PC-3 (cell line): ENCODE measurements at places on chromosomes 11 and 22.

GRCh38 chr11:4065601-4066377, 28.8 kb upstream of the RRM1 start:
- no peak for DNase-seq

GRCh38 chr11:70146299-70146698, 56.8 kb upstream of the FADD start:
- no peak for DNase-seq

GRCh38 chr22:21632237-21632895, at the start of gene CCDC116:
Gene CCDC116, plus strand, starts transcription at chr22:21632760. Its CDS starts 422 bp downstream, at chr22:21633182.
- no peak for DNase-seq

DNA sequence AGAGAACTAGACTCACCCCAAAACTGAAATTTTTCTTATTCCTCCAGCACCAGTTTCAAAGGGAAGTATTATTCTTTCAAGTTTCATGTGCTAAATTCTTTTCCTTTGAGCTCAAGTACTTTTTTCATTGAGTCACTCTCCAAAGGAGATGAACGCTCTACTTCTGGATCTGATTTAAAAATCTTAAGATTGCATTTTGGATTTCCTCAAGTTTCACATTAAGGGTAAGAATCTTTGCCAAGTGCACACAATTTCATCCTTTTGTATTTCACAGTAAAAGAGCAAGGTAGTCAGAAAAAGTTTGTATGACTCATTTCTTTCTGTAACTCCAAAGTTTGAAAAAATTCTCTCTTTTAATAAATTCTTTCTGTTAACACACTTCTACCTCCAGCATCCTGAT, 435.5 kb downstream of the RAB38 start:
- DNase-seq = no peak

- no peak for DNase-seq
Measured at GRCh38 chr11:114310095-114310494, 13.9 kb downstream of the NNMT start.

DNA sequence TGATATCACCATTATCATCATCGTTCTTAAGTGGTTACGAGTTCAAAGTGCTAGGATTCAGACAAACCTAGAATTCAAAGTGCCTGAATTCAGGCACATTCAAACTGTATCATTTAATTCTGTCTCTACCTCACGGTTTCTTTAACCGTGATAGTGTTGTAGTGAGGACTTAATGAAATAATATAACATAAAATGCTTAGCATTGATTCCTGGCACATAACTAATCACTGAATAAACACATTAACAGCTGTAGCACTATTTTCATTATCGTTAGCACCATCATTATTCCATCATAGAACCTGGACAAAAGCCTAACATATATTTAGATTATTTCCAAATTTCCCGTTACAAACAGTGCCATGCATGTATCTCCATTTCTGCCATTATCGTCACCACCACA, 102.0 kb downstream of the WNT11 start:
- no peak for DNase-seq

DNA sequence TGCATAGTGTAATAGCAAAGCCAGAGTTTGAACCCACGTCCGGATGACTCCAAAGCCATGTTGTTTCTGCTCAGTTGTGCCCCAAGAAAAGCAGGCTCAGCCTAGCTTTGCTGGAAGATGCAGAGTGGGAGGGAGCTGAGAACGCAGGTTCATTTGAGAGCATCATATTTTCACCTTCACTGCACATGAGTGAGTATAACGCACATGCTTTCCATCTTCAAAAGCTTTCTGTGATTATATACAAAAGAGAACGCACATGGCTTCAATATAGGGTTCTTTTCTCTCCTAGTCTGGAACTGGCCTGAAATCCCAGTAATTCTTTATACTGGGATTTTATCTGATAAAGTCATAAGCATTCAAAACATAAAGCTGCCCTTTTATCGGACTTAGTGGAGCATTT, 385.5 kb upstream of the CADM1 start:
- no peak for DNase-seq

DNA sequence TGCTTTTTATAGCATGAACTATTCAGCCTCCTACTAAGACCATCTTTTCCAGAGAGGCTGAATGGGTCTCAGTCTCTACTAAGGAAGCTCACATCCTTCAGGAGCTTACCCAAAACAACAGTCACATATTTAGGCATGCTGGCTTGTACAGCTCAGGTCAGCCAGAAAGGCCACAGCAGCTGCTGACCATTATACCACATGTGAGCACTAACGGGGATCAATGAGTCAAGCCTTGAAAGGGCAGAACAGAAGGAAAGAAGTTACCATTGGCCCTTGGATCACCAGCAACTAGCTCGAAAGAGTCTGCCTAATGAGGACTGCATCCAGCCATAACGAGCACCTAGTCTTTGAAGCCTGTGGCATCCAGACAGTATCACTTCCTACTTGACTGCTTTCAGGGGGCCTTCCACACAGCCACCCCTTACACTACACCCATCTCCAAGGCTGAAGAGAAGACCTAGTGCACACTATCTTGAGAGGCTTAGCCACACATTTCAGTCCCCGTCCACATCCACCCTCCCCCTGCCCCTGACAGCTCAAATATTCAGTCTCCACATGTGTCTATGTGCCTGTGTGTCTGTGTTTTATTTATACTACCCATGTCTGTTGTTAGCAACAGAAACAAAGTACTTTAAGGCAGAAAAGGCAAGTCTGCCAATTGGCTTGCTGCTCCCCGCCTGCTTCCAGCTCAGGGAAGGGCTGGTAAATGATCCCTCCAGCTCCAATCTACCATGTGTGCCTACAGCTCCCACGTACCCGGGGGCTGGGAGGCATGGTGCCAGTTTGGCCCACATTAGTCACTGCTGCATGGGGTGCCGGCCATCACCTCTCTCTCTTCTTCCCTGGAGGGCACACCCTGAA, 95.5 kb downstream of the RPL27A start:
- no peak for DNase-seq

- no peak for DNase-seq
Measured at GRCh38 chr11:105860105-105860504, 161.9 kb downstream of the MSANTD4 start.

DNA sequence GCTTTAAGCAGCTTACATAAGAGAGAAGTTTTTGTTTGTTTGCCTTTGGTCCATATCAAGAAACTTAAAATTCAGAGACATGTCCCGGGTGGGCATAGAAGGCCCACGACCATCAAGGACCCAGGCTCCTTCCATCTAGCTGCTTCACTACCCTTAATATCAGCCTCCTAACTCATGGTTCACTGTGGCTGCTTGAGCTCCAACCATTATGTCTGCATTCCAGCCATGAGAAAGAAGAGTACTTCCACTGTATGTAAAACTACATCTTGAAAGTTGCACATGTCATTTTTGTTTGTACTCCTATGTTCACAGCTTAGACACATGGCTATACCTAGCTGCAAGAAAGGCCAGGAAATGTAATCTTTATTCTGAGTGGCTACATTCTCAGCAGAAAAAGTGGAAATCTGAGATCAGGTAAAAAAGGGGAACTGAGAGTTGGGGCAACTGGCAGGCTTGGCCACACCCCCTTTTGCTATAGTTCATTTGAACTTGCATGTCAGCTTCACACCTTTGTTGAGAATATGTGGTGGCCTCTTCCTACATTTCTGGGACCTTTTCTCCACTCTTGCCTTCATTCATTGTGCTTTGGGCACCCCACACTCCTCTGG, 81.3 kb upstream of the TP53I11 start:
- DNase-seq = no peak
